Stimulated activated CD4-positive, alpha-beta T cell treated with anti-CD3 and anti-CD28 coated beads, Interleukin-1b, Interleukin-23, amount 100 ng/mL, for 1 hour (primary cell): ENCODE measurements at places on chromosomes 11 and 22.

- no peak for DNase-seq
These were observed 232.2 kb upstream of the PITPNB start for GRCh38 chr22:28151151-28151816.

DNA sequence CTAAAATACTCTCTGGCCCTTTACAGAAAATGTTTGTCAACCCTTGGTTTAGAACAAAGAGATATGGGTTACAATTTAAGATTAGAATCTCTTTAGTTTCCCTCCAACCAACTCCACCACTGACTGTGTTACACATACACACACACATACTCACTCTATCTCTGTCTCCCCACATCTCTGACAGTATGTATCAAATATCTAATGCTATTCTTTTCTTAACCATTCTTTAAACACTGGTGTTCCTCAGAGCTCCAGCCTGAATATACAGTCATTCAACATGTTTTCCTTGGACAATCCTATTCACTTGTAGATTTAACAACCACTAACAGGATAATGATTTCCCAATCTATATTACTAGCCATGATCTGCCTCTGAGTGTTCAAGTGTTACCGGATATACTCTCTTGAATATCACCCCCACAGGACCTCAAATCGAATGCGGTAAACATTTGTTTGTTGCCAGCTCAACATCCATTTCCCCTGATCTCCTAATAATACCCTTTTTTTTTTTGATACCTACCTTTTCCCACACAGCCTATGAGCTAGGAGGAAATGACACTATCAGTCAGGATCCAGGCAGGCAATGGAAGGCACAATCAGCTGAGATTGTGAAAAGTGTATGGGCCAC lies 6.1 kb downstream of the MPZL3 start:
- no peak for DNase-seq

- DNase-seq = no peak
These were observed 13.4 kb upstream of the ST14 start for GRCh38 chr11:130145975-130146776.

DNA sequence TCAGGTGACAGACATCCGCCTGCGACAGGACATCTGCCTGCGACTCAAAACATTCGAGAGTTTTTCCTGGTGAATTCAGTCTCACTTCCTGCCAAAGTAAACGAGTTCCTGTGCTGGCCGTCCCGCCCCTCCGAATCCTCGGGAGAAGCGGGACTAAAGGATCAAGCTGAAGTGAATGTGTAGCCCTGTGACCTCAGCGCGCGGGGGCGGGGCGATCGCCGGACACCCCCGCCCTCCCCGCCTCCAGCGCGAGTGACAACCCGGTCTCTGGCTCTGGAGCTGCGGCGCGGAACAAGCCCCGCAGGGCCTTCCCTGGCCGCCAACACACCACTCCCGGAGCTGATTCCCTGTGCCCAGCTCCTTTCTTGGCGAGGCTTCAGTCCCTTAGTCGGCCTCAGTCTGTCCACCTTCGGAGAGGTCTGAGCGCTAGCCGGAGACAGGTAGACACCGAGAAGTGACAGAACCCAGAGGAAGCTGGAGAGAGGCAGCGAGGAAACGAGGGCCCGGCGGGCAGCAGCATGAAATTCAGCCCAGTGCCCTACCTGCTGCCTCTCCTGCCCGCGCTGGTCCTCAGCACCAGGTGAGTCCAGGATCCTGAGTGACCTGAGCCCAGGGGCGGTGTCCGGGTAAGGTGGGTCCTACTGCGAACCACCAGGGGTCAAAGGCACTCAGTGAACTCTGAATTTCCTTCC lies 766.4 kb upstream of the LUZP2 start:
- no peak for DNase-seq

DNA sequence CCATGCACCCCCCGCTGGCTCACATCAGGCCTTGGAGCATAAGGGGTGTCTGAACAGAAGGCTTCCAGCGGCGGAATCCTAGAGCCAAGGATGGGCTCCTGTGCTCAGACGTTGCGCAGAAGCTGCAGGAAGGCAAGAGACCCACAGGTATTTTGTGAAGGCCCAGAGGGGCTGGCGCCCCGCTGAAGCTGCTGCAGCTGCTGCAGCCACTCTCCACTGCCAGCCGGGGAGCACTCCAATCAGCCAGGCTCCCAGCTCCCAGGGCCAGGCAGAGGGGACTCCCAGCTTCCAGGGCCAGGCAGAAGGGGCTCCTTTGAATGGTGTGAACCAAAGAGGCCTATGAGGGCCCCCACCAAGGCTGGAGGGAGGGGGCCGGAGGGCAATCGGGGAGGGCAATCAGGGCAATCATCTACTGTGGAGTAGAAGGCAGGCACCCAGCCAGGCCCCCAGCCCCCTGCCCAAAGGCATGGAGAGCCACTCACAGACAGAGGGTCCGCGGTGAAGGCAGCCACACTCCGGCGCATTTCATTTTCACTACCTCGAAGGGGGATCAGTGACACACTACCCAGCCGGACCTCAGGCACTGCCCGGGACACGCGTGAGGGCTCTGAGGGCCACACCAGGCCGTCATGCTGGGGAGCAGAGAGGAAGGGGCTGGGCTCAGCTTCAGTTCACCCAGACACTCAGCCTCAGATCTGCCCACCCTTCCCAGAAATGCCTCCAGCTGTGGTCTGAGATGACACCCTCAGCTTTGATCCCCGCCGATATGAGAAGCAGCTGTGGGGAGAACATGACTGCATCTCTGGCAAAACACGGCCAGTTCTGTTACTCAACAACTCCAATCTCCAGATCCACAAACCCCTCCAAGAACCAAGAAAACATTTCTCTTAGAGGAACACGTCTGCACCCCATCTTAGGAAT lies 11.6 kb upstream of the PDE2A start:
- DNase-seq = no peak
